Heart left ventricle (tissue), 16 donors: ENCODE measurements at places on chromosomes 2 and 18. TPM values are rescaled to one million over a fixed set of nuclear protein-coding genes. Genes with fewer than 3 reads are reported as not detected.

DNA sequence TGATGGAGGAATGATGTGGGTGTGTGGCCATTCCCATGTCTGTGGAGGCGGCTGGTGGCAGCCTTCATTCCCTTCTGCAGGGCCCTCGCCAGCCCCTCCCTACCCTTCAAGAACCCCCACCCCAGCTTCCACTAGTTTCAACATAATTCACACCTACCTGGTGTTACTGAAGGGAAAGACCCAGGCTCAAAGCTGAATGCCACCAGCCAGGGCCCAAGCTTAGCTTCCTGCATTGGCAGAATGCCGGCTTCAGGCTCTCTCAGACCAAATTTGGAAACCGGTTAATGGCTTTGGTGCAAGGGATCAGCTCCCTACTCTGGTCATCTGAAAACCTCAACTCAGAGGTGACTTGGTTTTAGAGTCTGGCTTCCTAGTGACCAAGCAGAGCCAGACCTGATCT, 16.9 kb downstream of the GAREM2 start:
- no peak for DNase-seq

- no peak for DNase-seq
These were observed 405.3 kb downstream of the LPIN1 start for GRCh38 chr2:12151716-12152115.

DNA sequence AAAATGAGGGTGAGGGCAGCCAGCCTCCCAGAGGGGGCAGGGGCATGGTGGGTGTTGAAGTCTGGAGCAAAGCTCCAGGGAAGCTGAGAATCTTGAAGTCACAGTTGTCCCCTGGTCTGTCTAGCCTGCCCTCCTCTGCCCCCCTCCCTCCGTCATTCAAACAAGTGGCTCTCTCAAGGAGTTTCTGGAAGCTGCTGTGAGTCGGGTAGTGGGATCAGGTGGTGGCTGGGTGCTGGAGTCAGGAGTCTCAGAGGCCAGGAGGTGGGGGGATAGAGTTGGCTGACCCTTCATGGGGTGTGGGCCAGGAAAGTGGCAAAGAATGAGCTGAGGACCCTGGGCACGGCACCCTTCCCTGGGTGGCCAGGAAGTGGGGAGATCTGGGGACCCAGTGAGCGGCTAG, 495 bp upstream of the ASIC4 start:
- no peak for DNase-seq

Gene PID1
- polyA plus RNA-seq = 2.1 TPM

Gene RPIA
- polyA plus RNA-seq = 15.4 TPM

- DNase-seq = no peak
These were observed 243.6 kb upstream of the CXCR4 start for GRCh38 chr2:136361521-136361920.

DNA sequence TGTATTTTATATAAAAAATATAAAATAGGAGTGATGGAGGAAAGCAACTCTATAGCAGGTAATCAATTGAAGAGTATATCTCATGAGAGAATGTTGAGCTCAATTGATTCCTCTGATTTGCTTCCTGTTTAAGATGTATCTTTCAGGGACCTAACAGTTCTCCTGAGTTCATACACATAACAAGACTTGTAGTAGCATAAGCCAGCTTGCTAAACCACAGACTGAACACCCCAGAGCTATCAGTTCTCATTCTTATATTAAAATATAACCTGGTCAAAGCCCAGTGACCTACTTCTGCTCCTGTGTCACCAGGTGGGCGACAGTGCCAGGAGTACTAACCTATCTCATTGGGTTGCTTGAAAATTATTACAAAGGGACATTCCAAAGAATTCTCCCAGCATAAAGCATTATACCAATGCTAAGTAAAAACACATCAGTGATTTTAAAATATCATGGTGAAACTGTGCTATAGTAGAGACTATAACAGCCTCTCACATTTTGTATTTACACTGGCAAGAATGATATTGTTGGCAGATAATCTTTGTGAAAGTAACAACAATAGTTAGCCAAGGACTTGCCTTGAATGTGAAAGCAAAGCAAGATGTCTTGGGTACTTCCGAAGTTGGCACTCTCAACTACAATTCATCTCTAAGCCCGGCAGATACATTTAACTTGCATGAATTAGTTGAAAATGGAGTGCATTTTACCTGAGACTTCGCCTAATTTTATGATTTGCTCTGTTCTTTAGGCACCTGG, 40.8 kb upstream of the CDH20 start:
- no peak for DNase-seq

GRCh38 chr2:107525406-107525805, 301.3 kb upstream of the RGPD4 start:
- no peak for DNase-seq

GRCh38 chr2:223043164-223043941, 8.6 kb upstream of the KCNE4 start:
- DNase-seq = no peak

DNA sequence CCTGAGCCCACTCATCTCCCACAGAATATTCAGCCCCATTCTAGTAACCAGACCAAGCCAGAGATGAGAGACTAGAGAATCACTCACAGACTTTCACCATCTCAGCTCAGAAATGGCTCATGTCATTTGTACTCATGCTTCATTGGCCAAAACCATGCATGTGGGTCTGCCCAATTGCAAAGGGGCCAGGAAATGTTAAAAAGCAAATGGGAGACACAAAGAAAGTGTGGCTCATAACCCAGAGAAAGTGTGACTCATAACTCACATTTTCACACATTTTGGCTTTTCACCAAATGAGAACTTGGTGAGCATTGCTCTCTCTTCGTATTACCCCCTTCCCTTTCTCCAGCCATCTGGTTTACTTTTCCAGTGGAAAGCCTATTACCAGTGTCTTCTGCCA, 66.2 kb downstream of the MDH1 start:
- no peak for DNase-seq

GRCh38 chr18:52220062-52220591, 119.9 kb upstream of the DCC start:
- DNase-seq = no peak

DNA sequence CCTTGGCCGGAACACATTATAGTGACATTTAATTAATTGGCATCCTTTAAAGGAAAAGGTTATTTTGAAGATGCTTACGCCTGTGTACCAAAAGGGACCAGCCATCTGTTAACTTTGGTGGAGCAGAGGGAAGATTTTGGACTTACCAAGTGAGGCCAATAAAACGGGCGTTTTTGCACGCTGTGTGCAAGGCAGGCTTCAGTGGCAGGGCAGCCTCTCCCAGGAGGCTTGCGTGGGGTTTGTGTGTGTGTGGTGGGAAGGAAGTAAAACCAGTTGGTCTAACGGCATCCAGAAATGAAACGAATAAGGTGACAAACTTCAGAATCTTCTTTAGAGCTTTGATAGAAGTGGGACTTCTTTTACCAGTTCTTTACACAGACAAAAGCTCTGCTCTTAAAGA, 191.7 kb downstream of the PRKCE start:
- no peak for DNase-seq

DNA sequence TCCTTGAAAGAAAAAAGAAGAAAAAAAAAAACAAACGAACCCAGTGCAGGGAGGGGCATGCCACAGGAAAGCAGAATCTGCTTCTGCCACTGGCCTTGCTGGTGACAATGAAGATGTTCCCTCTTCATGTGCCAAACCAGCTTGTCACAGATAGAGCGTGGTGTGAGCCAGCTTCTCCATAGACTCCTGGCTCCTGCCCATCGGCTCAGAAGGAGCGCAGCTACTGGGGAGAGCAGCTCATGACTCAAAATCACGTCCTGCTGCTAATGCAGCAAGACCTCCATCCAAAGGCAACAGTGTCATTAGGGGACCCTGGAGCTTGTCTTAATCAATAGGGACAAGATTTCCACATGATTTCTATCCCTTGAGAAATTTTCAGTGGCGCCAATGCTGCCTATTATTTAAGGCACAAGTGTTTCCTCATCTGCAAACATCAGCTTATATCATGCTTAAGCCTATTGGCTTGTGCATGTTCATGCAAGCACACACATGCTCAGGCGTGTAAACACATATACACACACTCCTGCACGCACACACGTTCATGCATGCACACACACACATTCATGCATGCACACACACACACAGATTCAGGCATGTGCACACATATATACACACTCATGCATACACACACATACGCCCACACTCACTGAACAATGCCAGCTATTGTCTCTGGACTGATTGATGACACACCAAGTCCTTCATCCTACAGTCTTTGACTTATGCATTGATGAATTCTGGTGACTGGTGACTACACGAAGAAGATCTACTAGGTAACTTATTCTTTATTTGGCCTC, 682.0 kb upstream of the ID2 start:
- no peak for DNase-seq
